Left lung (tissue), 14 donors: ENCODE measurements at places on chromosomes 2 and 18.

DNA sequence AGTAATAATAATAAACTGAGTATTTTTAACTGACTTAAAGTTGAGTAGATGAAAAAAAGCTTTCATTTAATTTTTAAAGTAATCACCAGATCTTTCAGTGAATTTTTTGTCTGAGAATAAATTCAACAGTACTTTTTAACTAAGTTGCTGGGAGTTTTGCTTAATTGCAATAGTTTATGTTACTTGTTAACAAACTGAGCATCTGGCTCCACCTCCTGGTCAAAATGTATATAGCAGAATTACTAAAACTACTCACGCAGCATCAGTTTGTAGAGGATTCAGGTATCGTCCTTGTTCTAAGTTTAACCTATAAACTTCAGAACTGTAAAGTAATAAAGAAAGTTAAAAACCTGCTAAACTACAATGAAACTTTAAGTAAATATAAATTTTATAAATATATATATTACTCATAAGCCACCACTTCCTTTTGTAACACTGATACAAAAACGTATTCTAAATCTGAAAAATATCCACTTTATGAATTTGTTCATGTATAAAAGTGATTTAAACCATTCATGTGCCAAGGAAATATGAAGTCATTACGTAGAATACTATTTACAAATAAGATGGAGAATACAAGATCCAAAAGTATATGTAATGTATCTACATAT lies 21.3 kb downstream of the NOL10 start:
- peak; percentile 73 for DNase-seq

DNA sequence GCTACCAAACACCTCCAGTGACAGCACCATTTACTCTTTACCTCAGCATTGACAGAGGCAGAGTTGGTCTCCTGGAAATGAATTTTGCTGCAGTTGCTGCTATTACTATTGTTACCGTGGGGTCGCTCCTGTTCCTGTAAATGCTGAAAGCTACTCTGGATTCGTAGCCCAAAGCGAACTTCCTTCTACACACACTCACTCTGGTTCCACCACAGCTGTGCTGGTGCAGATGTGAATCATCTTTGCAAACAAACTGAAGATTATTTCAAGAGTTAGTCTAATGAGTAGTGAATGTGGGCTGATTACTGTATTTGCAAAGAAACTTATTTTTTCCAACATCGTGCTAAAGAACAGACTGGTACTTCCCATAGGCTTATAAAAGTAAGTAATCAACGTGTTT lies 304.0 kb downstream of the LPIN1 start:
- DNase-seq, result no peak

GRCh38 chr2:127108090-127108523 lies 1.2 kb upstream of the BIN1 start:
- DNase-seq, result no peak

DNA sequence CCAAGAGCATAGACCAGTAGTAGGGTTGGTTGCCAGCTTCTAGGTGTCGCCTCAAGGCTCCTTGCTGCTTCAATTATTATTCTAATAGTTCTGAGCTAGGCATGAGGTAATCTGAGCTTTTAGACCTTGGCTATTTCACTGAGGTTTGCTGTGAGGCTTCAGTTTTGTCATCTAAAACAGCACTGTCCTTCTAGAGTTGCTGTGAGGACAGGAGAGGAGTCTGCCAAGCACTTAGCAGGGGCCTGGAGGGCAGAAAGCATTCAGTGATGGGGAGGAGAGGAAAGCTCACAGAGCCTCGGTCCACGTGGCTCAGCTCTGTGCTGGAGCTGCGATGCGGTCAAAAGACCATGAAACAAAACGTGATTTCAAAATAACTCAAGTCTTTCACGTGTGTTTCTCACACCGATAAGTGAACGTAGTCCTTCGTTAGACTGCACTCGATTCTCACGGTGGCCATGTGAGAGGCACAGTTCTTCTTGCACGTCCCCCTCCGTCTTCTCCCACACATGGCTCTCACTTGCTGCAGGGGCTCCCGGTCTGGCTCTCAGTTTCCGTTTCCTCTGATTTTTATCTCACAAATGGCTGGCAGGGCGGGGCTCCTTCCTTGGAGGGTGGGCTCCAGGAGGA lies 113.7 kb downstream of the B3GNT2 start:
- DNase-seq, result no peak

DNA sequence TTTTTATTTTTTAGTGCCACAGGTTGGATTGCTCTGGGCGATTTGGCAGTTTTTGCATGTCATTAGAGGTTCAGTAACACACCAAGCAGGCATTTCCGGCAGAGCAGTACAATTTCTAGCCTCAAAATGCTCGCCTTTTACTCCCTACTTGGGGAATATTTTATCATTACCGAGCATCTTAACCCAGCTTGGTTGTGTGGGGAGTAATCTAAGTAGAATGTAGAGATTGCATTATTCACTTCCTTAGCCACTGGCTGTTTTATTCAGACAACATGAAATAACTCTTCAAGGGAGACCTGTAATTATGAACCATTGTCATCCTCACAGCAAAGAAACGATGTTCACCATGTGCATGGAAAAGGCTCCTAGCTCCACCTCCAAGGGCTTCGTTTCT lies 13.1 kb downstream of the GRP start:
- no peak for DNase-seq

GRCh38 chr18:79801641-79802040 lies 3.9 kb downstream of the KCNG2 start:
- no peak for DNase-seq
